Adrenal gland (tissue), 19 donors: ENCODE measurements at places on chromosomes 11 and 22. TPM values are rescaled to one million over a fixed set of nuclear protein-coding genes. Genes with fewer than 3 reads are reported as not detected.

DNA sequence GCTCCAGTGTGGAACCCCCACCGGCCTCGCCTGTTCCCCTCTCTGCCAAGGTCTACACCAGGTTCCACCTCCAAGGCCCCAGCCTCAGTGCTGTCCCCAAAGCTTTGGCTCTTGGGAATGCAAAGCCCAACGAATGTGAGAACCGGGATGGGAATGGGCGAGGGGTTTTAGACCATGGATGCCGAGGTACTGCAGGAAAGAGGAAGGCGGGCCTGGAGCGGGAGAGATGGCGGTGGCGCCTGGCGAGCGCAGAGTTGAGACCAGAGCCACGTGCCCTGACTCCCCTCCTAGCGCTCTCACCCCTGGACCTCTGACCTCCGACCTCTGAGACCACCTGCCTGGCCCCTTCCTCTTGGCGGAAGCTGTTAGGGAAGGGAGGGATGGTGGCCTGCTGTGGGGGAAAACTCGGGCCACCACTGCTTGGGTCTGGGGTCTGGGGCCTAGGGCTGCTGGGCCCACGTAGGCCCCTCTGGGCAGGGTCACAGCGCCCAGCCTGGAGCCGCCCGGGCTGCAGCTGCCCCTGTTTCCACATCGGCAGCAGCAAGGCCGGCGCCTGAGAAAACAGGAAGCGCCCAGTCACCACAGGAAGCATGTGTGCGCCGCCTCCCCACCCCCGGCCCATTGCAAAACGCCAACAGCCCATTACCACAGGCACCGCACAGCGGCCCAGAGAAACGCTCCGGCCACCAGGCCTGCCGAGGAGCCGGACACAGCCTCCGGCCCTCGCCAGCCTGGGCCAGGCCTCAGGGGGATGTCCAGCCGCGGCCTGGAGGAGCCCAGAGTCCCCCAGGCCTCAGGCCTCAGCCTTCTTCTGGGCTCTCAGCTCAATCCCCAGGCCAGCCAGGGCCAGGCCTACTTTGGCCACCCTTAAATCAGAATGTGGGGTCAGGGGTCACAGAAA, 13.8 kb upstream of the SLC39A13 start:
- no peak overlapping the region for H3K4me3 ChIP-seq
- H3K4me1 ChIP-seq = no peaks in the 10 kb centered on the region
- no peaks in the 10 kb centered on the region for H3K27me3 ChIP-seq
- no peak for DNase-seq

DNA sequence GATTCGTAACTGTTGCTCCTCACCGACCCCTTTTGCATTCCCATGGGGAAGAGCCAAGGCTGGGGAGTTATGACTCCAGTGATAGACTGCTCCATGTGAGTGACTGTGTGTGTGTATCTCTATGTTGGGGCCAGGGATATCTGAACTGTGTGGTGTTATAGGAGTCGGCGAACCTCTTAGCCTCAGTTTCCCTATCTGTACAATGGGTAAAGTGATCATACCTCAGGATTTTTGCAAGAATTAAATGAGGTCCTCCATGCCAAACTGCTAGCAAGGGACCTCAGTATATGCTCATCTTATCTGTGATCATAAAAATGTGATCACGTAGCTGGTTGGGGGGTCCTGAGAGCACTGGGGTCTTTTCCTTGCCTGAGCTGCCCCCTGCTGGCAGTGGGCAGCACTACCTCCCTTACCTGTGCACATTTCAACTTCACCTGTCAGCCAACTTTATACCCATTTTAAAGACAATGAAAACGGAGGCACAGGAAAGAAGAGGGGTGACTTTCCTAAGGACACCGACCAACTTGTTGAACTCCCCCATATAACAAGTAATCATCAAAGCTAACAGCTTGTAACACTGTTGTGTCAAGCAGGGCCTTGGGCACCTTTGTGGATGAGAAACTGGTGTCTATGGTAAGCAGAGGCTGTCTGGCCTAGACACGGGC, 1.4 kb upstream of the DPP3 start:
- H3K36me3 ChIP-seq = no peaks in the 10 kb centered on the region
- H3K4me3 ChIP-seq = peak overlapping the region; percentile 89
- peak overlapping the region; percentile 94 for H3K27ac ChIP-seq
- no peak for DNase-seq
- H3K27me3 ChIP-seq = no peaks in the 10 kb centered on the region
- peaks cover 16% of the 10 kb centered on the region for H3K4me1 ChIP-seq

DNA sequence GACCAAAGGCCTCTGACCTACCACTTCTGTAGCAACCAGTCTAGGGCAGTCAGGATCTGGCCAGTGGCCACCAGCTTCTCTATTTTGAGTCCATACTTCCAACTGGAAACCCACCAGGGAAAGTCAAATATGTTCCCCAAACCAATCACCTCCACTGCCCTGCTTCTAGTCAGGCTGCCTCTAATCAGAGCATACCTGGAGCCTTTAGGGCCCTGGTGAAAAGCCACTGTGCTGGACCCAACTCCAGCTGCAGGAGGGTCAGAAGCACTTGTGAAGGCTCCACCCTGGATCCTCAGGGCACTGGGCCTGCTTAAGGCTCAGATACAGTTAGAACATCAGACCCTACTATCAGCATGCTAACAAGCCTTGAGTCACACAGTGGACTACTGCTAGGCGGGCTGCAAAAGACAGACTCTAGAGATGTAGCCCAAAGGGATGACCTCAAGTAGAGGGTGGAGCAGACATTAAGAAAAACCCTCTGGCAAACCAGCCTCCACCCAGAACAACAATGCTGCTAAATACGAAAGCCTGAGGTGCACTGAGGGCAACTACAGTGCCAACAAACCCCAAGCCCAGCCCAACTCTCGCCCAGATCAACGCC, 69.2 kb downstream of the DGCR2 start:
- H3K4me1 ChIP-seq = no peaks in the 10 kb centered on the region
- H3K27me3 ChIP-seq = no peaks in the 10 kb centered on the region
- no peak for DNase-seq
- no peak overlapping the region for H3K27ac ChIP-seq
- H3K36me3 ChIP-seq = peaks cover 52% of the 10 kb centered on the region
- H3K4me3 ChIP-seq = no peak overlapping the region

DNA sequence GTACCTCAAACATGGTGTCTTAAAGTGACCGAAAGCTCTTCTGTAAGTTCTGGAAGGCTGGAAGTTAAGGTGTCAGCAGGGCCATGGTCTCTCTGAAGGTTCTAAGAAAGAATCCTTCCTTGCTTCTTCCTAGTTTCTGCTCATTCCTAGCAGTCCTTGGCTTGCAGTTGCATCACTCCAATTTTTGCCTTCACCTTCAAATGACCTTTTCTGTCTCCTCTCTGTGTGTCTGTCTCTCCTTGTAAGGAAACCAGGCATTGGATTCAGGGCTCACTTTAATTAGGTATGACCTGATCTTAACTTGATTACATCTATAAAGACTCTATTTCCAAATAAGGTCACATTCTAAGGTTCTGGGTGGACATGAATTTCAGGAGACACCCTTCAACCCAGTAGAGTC, 8.7 kb downstream of the AASDHPPT start:
- no peak for DNase-seq
- H3K4me1 ChIP-seq = peaks cover 14% of the 10 kb centered on the region
- H3K27ac ChIP-seq = no peak overlapping the region
- no peak overlapping the region for H3K4me3 ChIP-seq
- no peaks in the 10 kb centered on the region for H3K27me3 ChIP-seq

The SSTR3 gene
- 0.28 TPM for total RNA-seq

The SUN2 gene
- total RNA-seq = 196 TPM

The HBB gene
- total RNA-seq = 1.1 TPM

The SLC25A17 gene
- 18.4 TPM for total RNA-seq

The C11orf87 gene
- 0.11 TPM for total RNA-seq
